Stimulated activated CD4-positive, alpha-beta T cell treated with anti-CD3 and anti-CD28 coated beads, Interleukin-12 subunit alpha, Interleukin-12 subunit beta, amount 100 ng/mL, for 4 hours (primary cell): ENCODE measurements at places on chromosomes 5 and 9.

- DNase-seq = no peak
Observed at GRCh38 chr9:42388146-42388690, 204.8 kb downstream of the SPATA31A6 start.

- DNase-seq = no peak
Observed at GRCh38 chr9:123761905-123762605, 167.9 kb downstream of the DENND1A start.

DNA sequence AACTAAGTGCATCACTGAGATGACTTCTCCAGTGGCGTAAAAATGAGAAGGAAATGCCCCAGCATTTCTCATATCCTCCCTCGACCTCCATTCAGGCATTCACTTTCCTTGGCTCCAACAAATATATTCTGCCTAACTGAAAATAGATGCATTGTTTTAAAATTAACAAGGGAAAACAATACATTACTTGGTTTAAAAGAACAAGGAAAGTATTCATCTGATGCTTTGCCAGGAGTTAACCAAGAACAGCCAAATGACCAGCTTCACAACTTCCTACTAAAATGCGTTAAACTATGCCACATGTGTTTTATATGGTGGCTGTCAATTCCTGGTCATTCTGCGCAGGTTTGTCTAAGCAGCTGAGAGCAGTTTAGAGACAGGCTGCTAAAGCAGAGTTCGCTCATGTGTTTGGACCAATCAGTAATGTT lies 121.4 kb downstream of the GNAQ start:
- no peak for DNase-seq

GRCh38 chr5:87899721-87900131 lies 368.9 kb downstream of the TMEM161B start:
- DNase-seq = no peak

DNA sequence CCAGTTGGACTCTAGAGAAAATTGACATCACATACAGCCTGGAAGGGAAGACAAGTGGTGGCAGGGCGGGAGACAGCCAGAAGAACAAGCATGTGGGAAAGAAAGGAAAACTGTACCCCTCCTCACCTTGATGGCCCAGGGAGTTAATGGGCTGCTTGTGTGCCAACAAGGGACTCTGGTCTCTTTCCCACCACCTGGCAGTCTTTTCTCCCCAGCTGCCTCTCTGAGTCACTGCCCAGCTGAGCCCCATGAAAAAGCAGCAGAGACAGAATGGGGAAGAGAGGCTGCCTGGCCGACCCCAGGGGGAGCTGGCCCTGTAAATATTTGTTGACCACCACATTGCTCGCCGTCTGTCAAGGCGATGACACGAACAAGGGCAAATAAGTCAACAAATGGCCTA lies 359.4 kb downstream of the ENC1 start:
- DNase-seq = no peak

DNA sequence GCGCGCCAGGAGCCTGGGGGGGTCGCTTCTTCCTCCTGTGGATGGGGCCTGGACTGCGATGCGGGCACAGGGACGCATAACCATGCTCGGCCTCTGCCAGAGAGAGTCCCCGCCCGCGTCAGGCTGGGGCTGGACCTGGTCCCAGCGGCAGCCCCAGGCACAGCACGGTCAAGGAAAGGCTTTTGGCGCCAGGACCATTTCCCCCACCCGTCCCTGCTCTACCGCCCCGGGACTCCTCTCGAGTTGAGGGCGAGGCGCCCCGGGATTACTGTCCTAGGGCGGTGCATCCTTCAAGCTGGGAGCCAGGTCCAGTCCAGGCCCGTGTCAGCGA lies 341 bp downstream of the MXD3 start:
- no peak for DNase-seq

GRCh38 chr9:17816431-17817027 lies 237.7 kb downstream of the SH3GL2 start:
- no peak for DNase-seq

GRCh38 chr9:16921855-16922254 lies 51.4 kb upstream of the BNC2 start:
- no peak for DNase-seq

- DNase-seq = peak; percentile 62
Observed at GRCh38 chr9:74777136-74777879, 110.4 kb downstream of the TRPM6 start.

DNA sequence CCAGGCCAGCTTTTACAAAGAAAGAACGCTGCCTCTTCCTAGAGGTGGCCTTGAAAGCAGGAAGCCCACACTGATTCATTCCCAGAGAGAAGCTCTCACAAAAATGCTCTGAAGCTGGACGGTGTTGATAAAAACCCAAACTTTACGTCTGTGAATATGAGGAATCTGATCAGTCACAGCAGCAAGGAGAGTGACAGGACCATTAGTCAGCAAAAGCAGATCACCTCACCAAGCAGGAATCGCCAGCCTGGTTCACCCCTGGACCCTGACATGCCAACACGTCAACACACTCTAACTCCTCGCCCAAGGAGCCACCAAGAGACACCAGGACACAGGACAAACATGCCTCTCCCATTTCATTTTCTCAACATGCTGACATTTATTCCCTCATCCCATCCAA lies 70.6 kb upstream of the ZNF622 start:
- no peak for DNase-seq
